ENCODE measurements at places on chromosomes 4 and X.

- DNase-seq, result no peak
Observed at GRCh38 chr4:2932951-2933565, 30.1 kb downstream of the NOP14 start.

DNA sequence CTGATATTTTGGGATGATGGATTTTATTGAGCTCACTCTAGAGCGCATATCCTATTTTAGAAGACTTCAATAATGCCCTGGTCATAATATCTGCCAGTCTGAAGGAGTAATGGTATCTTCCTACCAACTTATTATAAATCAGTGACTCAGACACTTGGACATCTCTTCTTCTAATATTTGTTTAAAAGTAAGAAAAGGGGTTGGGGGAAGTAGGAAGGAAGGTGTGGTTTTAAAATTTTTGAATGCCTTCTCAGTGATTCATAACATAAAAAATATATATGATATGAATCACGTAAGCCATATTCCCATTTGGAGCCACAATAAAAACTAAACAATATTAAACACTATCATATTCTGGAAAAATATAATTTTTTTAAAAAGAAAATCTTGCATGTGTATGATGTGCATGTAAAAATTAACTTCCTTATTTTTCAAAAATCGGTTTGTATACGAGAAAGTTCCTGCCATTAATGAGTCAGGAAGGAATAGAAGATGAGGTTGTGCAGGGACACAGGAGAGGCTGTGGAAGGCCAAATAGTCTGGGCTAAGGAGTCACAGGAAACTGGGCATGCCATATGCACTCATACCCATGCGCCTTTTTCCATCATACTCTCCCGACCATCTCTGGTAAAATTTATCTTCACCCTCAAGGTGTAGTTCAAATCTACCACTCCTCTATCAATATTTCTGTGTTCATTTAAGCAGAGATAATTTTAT lies 286.5 kb downstream of the EPHA5 start:
- DNase-seq, result no peak

DNA sequence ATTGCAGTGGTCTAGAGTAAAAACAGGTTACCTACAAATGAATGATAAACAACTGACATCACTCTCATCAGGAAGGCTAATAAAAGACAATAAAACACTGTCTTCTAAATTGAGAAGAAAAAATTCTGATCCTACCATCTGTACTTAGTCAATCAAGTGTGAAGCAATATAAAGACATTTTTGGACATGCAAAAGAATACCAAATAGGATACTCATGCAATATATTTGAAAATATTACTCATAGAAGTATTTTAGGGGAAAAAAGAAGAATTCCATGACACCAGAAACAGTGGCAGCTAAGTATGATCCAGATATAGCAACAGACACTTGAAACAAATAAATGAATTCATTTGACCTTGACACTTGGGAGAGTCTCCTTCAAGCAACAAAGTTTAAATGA lies 63.8 kb upstream of the FAM120C start:
- DNase-seq, result no peak

- no peak for DNase-seq
Observed at GRCh38 chr4:155805016-155805415, 46.2 kb downstream of the GUCY1B1 start.

GRCh38 chr4:88965053-88965452 lies 91.9 kb downstream of the FAM13A start:
- DNase-seq, result no peak

- no peak for DNase-seq
Observed at GRCh38 chr4:18106620-18107019, 85.1 kb upstream of the LCORL start.

DNA sequence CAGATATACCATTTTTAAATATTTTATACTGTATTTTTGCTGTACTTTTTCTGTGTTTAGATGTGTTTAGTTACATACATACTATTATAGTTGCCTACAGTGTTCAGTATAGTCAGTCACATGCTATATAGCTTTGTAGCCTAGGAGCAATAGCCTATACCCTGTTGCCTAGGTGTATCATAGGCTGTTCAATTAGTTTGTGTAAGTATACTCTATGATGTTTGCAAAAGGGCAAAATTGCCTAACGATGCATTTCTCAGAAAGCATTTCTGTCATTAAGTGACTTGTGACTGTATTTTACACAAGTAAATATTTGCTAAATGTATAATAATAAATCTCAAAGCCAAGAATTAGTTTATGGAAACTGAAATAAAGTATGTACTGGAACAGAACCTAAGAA lies 9.5 kb downstream of the ETFDH start:
- DNase-seq, result no peak

GRCh38 chr4:76689145-76689817 lies 208.7 kb downstream of the SOWAHB start:
- DNase-seq, result no peak

DNA sequence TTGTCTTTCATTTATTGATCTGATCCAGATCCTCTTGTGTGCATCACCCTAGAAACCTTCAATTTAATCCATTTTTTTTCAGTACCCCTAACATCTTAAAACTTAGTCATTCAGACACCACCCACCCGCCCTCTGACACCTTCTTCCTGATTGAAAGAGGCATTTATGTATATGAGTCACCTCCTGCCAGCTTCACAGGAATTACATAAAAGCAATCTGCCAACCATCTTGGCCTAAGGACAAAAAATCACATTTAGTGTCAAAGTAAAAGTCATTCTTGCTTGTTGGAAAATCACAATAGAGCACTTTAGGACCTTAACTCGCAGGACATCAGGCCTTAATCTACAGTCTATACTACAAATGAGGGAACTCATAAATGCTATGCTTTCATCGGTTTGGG lies 52.1 kb downstream of the NDST3 start:
- DNase-seq, result peak; percentile 19

- DNase-seq, result no peak
Observed at GRCh38 chr4:155047755-155048154, 160.7 kb upstream of the NPY2R start.

DNA sequence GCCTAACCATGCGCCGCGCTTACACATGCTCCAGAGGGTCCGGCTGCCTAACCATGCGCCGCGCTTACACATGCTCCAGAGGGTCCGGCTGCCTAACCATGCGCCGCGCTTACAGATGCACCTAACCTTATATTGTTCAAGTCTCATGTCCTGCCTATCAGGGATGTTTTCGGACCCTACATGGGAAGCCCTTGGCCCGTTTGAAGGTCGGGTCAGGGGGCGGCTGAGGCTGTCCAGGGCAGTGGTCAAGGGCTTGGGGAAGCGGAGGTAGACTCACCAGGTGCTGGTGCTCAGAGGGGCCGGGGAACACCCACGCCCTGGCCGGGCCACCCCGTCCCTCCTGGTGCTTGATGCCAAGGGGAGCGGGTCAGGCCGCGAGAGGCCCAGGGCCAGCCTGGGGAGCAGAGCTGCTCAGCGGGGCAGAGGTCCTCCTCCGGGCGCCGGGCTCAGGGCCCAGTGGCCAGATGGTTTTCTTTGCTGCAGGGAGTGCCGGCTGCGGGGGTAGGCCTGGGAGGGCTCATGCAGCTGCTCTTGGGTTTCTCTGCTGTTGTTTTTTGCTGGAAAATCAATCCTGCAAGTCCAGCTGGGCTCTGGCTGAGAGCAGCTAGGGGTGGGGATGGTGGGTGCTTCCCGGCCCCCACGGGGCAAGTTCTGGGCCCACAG lies 35.4 kb upstream of the SPON2 start:
- DNase-seq, result no peak

DNA sequence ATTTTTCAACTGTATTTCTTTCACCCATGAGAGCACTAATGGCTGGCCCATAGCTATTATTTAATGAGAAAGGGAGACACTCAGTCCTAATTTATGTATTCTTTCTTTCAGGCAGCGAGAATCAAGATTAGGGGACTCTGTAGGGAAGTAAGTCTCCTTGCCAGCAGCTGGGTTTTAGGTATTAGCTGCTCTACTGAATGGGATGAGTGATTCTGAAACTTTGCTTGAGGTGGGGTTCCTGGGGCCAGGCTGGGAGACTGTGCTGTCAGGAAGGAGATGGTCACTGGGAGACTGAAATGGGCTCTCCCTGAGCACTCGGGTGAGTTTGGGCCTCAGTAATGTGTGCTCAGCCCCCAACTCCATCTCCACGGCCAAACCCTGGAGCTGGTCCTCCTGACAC lies 78.7 kb downstream of the LNX1 start:
- no peak for DNase-seq

GRCh38 chr4:82891707-82892466 lies 934 bp upstream of the SEC31A start:
- peak; percentile 15 for DNase-seq

DNA sequence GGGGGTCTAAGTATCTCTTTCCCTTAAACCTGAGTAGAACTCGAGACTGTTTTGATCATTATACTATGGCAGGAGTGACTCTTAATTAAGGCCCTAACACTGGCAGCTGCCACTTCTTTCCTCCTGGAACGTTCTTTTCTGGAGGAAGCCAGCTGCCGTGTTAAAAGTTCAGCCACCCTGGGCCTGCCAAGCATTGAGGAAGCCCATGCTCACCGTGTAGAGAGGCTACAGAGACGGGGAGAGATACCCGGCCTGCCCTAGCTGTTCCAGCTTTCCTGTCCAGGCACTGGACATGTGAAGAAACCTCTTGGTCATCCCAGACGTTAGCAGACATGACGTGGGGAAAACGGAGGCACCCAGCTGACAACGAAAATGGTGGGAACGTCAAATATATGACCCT lies 274.1 kb downstream of the ARHGAP10 start:
- no peak for DNase-seq

DNA sequence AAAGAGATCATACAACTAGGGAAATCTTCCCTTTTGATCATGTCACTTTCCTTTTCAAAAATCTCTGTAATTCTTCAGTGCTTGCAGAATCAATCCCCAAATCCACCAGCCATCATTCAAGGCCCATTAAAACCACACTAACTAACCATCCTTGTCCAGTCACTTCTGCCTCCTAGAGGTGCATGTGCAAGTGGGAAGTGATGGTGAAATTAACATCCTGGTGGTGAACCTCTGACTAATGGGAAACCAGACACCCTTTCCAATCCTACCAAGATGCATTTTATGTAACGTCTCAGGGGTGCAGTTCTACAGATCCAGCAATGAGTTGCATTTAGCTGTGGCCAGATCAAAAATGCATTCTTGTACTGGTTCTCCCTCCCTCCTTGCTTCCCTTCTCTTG lies 341.8 kb downstream of the RAPGEF2 start:
- DNase-seq, result no peak

DNA sequence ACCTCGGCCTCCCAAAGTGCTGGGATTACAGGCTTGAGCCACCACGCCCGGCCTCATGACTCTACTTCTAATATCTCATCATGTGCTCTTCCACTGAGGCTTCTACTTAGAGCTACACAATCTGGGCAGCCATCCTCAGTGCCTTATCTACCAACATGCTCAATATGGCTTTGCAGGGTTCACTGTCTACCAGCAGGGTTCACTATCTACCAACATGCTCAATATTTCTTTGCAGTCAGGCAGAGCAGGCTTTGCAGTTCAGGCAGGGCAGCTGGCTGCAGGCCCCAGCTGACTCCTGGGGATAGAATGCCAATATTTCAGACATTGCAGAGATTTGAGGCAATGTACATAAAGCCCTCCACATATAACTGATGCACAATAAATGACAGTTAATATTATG lies 47.5 kb downstream of the PKD2 start:
- peak; percentile 56 for DNase-seq

GRCh38 chr4:139633661-139634060 lies 32.0 kb upstream of the MGST2 start:
- no peak for DNase-seq

DNA sequence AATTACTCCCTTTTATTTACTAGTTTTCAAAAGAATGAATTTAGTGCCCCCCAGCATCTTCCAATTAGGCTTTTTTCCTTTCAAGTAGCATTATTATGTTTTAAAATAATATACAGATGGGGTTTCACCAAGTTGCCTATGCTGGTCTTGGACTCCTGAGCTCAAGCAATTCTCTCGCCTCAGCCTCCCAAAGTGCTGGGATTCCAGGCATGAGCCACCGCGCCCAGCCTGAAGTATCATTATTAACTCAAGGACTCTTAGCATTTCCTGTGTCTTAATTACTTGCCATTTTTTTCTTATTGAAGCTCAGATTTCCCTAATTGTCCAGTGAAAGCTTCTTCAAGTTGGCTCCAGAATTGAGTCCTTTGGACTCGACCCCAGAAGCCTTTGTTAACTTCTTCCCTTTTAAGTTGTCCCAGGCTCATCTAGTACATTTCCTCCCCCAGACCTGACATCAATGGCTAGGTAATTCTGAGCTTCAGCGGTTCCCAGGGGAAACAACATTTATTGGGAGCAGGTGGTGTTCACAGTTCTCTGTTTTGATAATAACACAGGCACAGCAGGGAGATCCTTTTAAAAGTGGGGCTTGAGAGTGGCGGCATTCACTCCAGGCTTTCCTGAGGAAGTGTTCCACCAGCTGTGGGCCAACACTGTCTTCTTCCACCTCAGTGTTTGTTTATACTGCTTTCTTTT lies 10.0 kb downstream of the SAT1 start:
- no peak for DNase-seq

Data from KBM-7 (cell line).